ENCODE measurements at places on chromosomes 6 and 20.

DNA sequence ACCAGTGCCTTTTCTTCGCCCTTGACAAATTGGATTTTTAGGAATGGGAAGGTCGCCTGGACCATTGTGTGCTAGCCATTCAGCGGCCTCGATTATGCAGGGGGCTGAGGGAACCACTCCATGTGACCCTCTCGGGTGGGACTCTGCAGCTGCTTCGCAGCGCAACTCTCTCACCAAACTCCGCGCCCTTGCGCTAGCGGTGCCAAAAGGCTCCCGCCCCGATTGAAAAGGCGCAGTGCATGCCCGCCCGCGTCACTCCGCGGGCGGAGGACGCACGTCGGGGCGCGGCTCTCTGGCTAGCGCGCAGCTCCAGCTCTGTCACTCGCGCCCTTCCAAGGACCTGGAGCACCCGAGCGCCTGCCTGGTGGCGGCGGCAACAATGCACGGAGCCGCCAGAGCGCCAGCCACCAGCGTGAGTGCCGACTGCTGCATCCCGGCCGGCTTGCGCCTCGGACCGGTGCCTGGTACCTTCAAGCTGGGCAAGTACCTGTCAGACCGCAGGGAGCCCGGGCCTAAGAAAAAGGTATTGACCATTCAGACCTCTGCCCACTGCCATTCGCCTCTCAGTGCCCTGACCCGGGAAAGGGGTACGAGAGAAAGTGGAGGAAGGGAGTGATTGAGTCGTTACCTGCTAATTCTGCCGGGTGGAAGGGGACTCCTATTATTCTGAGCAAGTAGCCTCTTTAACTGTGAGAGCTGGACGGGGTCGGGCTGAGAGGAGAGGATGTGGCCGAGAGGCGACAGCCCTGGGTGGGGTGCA is at the start of gene PRDM13:
Gene PRDM13, plus strand, starts transcription at position 178 of the 760 bp plus-strand sequence. Its CDS starts 202 bp downstream, at position 380.
- DNase-seq = no peak

DNA sequence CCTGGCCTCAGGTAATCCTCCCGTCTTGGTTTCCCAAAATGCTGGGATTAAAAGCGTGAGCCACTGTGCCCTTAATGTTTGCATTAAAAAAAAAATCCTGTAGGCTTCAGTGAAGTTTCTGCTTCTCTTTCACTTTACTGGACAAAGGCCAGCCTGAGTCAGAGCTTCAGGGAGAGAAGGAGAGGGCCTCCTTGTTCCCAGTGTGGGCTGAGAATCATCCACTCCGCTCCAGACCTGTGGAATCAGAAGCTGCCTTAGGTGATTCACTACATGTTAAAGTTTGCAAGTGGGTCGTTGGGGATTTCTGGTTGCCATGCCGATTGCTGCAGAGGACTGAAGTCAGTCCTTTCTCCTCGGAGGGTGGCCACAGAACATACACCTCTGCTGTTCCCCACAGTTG is 113.3 kb upstream of the EEF1E1 start:
- no peak for DNase-seq

DNA sequence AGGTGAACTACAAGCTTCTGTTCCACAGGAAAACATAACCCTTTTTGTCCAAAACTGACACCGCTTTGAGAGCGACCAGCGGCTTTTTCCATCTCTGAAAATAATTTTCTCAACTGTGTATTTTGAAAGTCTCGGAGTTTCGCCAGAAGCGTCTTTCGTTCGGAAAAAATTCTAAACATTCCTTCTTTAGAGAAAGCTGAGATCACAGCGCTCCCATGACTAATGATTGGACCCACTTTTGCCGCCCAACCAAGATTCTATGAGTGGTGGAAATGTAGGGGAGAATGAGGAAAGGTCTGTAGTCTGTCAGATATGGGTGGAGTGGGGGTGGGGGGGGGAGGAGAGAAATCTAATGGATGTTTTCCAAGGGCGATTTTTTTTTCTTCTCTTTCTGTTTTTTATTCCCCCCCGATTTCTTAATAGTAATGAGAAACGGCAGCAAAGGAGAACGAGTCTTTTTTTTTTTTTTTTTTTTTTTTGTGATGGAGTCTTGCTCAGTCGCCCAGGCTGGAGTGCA is 189.3 kb downstream of the TRIM27 start:
- no peak for DNase-seq

DNA sequence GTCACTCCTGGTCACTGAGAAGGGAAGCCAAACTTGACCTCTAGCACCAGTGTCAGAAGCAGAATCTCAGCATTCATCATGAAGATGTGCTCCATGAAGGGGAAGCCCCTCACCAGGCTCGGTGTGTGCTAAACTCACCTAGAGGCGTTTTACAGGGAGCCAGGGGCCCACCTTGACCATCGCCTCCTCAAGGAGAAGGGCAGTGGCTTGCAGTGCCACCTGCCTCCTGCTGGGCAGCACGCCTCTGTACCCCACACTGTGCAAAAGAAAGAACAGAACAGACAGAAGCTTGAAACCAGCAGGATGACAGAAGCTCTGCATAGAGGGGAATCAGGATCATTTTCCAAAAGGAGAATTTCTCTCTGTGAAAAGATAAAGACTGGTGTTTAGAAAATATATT is 39.7 kb downstream of the NOX3 start:
- DNase-seq = no peak

DNA sequence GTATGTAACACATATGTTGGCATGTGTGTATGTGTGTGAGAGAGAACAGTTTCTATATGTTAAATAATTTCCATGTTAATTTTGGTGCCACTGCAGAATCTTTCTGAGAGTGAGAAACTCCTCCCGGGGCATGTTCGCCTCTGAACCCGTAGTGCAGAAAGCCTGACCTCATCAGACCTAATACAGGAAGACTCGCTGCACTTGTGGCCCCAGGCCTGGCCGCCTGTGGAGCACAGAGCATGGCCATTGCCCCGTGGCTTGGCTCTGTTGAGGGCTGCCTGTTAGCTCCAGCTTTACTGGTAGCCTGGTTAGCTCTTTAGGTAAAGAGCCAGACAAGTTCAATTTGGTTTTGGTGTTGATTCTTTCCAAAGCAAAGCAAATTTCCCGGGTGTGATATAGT is 25.5 kb downstream of the FARS2 start:
- no peak for DNase-seq

GRCh38 chr6:9732056-9732455 is 682.8 kb downstream of the TFAP2A start:
- DNase-seq = no peak

GRCh38 chr6:52580905-52581304 is 4.0 kb upstream of the TRAM2 start:
- DNase-seq = no peak

GRCh38 chr20:38059832-38060231 is 26.3 kb downstream of the RPRD1B start:
- no peak for DNase-seq

DNA sequence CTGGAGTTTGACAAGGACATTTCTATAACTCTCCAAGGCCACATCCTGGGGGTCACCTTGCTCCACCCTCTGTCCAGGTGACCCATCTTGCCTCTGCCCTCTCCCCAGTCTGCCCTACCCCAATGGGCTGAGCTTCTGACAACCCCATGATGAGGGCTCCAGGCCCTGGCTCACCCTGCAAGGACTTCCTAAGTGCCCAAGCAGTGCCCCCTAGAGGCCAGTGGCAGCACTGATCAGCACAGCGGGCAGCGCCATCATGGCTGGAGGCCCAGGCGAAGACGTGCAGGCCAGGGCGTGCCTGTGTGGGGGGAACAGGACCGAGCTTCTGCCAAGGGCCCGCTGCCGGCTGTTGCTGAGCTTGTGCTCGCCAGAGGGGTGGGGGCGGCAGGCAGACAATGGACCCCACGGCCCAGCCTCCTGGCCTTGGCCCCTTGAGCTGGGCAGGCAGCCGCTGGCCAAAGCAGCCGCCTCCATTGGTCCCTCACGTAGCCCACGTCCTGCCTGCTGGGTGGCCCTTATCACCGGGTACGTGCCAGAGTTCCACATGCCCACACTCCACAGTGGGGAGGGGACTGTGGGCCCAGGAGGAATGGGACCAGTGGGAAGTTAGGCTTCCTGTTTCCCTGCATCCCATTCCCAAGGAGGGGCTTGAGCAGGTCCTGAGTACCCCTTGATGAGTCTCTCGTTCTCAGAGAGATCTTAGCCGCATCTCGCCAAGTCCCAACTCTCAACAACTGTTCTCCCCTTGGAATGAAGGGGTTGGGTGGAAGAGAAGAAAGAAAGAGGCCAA is 64.3 kb downstream of the MRPL14 start:
- no peak for DNase-seq

GRCh38 chr20:38033330-38034107 is at the start of the genes RPRD1B and TTI1:
TSS of gene RPRD1B (plus strand) at chr20:38033746. CDS start at chr20:38033948, 202 bp downstream.
TSS of gene TTI1 (minus strand) at chr20:38033456. CDS start at chr20:38013816, 19,640 bp downstream.
- peak; percentile 95 for DNase-seq

DNA sequence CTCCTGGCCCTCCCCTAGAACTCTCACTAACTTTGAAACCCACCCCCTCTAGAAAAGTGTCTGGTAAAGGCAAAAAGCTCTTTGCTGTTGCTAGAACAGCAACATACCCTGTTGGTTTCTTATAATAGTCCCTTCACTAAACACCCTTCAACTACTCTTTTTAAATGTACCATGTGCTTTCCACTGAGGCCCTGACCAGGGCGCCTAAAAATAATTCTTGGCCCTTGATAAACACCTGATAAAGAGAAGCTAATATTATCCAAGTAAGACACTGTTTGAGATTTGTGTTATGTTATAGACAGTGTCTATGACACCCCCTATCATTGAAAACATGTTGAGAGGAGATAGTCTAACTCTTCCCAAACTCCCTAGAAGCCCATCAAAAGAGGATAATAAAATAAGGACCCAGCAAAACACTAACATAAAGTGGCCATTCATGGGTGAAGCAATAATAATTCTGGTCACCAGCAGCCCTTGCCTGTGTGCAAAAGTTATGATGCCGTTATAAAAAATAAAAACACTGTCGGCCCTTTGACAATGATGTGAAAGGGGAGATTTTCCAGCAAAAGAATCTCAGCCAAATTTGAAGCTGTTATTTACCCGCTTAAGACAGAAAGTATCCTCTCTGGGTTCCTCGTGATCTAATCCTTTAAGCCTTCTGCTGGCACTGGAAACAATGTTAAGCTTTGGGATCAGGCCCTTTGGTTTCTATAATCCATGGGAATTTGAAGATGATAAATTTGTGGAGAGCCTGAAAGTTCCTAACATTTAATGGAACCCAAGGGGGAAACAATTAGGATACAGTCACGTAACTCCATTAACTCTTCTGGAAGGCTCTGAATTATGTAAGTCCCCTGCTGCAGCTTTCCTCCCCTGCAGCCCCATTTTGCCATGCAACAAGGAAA is 122.6 kb upstream of the PLCB4 start:
- no peak for DNase-seq

DNA sequence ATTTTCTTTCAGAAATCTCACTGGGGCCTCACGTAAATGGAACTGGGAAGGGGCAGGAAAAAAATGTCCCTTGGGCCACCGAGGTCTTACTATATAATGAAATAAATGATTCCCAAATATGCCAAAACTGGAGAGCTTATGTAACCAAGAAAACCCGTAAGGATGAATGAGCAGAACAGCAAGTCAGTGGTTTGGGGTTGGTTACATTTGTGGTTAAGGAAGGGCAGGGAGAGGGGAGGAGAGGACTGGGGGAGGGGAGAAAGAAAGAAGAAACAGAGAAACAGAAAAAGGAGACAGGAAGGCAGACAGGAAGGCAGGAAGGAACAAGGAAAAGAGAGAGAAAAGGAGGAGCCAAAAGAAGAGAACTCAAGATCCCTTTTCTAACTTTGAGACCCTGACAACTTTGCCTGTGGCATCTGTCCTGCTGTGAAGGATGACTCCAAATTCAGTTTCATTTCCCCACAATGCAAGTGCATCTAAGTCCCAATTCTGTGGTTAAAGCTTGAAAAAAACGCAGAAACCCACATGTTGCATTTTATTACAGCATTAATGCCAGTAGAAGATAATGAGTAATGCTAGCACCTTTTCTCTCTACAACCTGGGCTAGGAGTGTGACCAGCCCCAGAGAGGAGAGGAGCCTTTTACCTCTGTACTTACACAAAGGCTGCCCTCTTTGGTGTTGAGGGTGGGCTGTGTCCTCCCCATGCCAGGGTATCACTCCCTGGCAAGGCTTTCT is 10.8 kb upstream of the ARMC2 start:
- DNase-seq = no peak

DNA sequence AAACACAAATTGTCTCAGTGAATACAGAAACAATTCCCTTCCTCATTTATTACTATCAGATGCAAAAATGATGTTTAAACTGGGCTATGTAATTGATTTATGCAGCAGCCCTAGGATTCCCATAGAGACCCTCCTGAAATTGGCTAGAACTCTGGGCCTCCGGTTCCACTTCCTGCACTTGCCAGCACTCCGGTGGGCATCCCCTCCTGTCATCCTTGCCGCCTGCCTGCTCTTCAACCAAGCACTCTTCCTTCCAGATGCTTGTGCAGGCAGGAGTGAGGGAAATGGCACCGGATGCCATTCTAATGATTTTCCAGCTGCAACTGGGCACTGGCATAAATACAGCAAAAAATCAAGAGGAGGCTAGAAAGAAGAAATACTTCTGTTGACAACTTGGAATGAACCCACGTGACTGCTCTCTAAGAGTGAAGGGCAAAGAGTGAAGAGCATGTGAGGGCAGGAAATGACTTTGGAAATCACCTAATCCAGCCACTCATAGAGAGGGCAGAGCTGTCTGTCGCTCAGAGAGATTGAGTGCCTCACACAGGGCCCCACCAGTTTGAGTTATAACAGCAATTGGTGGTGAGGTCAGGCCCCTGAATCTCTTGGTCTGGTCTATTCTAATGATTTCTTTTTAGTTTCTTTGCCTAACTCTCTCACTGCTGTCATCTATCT is 3.7 kb upstream of the NEDD9 start:
- no peak for DNase-seq

GRCh38 chr6:91098006-91098405 is 511.1 kb upstream of the MAP3K7 start:
- no peak for DNase-seq

DNA sequence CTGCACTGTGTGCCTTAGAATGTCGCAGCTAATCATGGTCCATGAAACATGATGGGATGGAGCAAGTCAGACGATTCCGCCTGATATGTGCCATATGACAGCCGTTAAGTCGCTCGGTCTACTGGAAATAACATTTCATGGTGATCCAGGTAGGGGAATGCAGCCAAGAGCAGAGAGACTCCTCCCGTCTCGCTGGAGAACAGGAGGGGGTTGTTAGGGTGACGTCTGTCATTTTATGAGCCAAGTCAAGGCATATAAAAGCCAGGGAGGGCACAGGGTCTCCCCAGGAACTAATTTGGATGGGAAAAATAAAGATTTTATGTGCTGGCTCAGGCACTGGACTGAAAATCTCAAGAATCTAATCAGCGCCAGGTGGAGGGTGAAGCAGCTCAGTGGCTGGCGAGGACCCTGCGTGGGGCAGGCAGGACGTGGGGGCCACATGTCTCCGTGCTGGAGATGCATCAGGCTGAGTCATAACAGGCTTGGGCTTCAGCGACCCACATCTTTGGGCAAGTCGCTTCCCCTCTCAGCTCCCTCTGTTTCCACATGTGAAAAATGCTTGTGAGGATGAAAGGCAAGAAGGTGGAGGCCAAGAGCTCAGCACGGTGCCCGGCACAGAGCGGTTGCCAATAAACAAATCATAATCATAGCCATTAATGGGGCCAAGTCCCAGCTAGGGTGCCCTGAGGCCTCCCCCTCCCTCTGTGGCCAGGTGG is 234.6 kb downstream of the ANKRD60 start:
- no peak for DNase-seq
